ENCODE measurements at places on chromosomes 12 and 14. TPM values are rescaled to one million over a fixed set of nuclear protein-coding genes. Genes with fewer than 3 reads are reported as not detected.
A peak's percentile ranks its signal among the peaks of the same experiment; 100 is the strongest.

DNA sequence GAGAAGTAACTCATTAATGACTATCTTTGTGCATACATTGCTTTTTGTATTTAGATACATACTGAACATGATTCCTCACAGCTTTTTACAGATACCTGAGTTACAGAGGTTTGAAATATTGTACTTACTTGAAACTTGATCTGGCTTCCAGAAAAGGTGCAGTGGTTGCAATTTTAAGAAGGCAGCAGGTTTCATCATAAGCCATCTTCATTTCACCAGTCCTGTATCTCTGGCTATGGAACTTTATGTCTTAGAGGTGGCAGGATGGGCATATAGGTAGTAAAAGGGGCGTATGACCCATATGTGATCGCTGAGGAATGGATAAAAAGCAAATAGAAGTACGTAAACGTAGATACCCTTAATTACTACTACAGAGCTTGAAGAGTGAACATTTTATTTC is 13.7 kb downstream of the ZBTB1 start:
- no peak overlapping the region for H3K27ac ChIP-seq
- H3K4me1 ChIP-seq = peaks cover 6% of the 10 kb centered on the region
- no peaks in the 10 kb centered on the region for H3K27me3 ChIP-seq
- H3K4me3 ChIP-seq = no peak overlapping the region

GRCh38 chr14:99064262-99064954 is 207.6 kb downstream of the BCL11B start:
- H3K36me3 ChIP-seq = no peaks in the 10 kb centered on the region
- H3K4me1 ChIP-seq = no peaks in the 10 kb centered on the region
- no peak for DNase-seq
- H3K27ac ChIP-seq = no peak overlapping the region

Gene KLHL42
- 60.7 TPM for total RNA-seq

GRCh38 chr14:75456069-75456996 is 28.5 kb downstream of the JDP2 start:
- H3K36me3 ChIP-seq = no peaks in the 10 kb centered on the region
- peak overlapping the region; percentile 30 for H3K27ac ChIP-seq
- DNase-seq = no peak

- no peaks in the 10 kb centered on the region for H3K4me1 ChIP-seq
- no peak overlapping the region for H3K27ac ChIP-seq
- no peak for DNase-seq
- H3K27me3 ChIP-seq = no peaks in the 10 kb centered on the region
- no peaks in the 10 kb centered on the region for H3K36me3 ChIP-seq
Observed at GRCh38 chr14:44804391-44804790, 157.4 kb downstream of the KLHL28 start.

DNA sequence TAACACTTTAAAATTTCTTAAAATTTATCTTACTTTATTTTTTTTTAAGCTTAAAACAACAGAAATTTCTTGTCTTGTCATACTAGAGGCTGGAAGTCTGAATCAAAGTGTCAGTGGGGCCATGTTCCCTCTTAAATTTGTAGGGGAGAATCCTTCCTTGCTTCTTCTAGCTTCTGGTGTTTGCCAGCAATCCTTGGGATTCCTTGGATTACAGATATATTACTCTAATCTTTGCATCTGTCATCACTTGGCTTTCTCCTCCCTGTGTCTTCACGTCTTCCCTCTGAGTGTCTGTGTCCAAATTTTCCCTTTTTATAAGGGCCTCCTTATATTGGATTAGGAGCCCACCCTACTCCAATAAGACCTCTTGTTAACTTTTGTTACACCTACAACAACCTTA is 135.6 kb upstream of the PTPRB start:
- no peak for DNase-seq
- no peak overlapping the region for H3K4me3 ChIP-seq
- no peaks in the 10 kb centered on the region for H3K4me1 ChIP-seq
- no peaks in the 10 kb centered on the region for H3K27me3 ChIP-seq

Gene APOF
- not detected for total RNA-seq

Gene ESR2
- 0.27 TPM for total RNA-seq

Gene GALNT8
- 1.8 TPM for total RNA-seq

DNA sequence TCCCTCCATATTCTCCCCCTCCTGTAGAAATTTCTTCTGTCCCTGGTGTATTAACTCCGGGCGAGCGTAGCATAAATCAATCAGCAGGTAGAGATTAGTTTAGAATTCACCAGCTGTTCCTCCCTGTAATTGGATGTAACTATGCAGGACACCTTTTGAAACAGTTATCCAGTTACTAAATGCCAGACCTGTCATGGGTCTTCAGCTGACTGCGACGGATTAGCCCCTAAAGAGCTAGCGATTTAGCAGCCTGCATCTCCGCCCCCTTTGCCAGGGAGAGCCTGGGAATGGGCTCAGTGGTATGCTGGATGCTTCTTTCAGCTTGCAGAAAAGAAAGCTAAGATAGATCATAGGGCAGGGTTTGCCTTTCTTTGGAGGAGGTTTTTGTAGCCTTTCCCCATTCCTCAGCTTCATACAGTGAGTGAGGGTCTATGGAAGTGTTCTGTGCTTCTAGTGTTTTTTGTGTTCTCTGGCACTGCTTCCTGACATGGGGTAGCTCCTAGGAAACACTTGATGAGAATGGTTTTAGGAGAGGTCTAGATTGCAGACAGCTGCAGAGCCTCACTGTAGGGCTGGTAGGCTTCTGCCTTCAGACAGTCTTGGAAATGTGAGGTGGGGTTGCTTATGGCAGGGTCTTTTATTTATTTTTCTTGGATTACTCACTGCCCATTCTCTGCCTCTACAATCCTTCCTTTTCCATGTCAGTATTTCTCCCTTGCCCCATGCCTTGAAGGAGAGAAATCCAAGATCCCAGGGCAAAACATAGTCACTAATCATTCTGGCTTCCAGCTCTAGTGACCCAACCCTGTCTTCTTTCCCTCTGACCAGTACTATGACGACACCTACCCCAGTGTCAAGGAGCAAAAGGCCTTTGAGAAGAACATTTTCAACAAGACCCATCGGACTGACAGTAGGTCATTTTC is 16.7 kb downstream of the COPZ1 start:
- peak overlapping the region; percentile 84 for H3K27ac ChIP-seq
- no peak overlapping the region for H3K4me3 ChIP-seq
- peaks cover 44% of the 10 kb centered on the region for H3K36me3 ChIP-seq

Gene PGF
- total RNA-seq = 15.6 TPM

Gene ARL6IP4
- 324 TPM for total RNA-seq

DNA sequence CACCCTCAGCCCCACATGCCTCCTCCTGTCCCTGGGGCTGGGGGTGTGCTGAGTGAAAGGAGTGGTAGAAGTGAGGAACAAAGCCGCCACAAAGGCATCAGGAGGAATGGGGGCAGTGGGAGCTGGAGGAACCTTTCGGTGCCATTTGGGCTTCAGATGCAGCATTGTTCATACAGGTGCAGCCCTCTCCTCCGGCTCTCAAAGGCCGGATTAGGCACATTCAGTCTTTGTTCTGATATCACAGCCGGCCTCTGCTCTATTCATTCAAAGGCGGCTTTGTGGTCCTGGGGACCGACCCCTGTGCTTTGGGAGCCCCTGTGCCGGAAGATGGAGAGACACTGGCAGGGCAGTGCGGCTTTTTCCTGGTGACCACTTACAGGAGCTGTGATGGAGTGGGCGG is 53.2 kb downstream of the SMOC1 start:
- no peaks in the 10 kb centered on the region for H3K36me3 ChIP-seq
- no peaks in the 10 kb centered on the region for H3K27me3 ChIP-seq
- H3K27ac ChIP-seq = no peak overlapping the region
- DNase-seq = no peak

DNA sequence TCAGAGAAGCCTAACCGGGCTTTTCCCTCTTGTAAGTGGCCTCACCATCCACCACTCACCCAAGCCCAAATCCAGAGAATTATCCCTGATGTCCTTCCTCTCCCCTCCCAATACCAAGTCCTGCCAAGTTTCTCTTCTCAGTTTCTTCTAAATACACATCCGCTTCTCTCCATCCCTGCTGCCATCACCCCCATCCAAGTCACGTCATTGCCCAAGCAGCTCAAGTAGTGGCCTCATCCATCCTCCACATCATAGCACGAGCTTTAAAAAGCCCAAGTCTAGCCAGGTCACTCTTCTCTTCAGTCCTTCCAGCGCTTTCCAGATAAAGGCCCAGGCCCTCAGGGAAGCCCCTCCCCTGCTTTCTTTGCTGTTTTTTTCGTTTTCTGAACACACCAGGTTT is 25.4 kb downstream of the IL31 start:
- no peak for DNase-seq
- H3K27ac ChIP-seq = no peak overlapping the region
- no peak overlapping the region for H3K4me3 ChIP-seq
- H3K36me3 ChIP-seq = peaks cover under 1% of the 10 kb centered on the region

- no peak overlapping the region for H3K27ac ChIP-seq
- no peak overlapping the region for H3K4me3 ChIP-seq
- DNase-seq = no peak
Observed at GRCh38 chr12:12549426-12549825, 13.2 kb downstream of the DUSP16 start.

DNA sequence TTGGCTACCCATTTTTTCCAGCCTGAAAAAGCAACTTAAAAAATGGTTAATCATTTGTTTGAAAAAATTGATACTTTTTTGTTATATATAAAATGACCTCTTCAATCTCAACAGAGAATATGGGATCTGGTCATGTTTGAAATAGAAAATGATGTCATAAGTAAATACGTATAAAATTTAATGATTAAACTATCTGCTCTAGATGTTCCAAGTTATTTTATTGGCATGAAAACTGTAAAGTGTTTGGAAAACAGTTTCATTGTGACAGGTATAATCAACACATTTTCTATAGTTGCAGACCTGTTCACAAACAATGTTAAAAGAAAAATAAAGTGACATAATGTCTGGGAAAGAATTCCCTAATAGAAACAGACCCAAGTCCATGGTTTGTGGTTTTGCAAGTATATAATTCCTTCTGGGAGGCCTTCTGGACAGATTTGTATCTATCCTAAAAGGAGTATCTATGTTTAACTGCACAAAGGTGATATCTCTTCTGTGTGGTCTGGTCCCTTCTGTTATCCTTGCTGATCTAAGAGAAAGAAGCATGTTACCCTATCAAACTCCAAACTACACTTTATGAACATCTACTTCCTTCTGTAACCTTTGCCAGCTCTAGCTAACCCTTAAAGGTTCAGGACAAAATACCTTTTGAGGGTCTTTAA is 39.5 kb upstream of the LRIG3 start:
- no peak overlapping the region for H3K4me3 ChIP-seq
- no peaks in the 10 kb centered on the region for H3K27me3 ChIP-seq
- H3K27ac ChIP-seq = no peak overlapping the region

All from sigmoid colon (tissue), 7 donors.